ENCODE measurements at places on chromosomes 11 and 22.

DNA sequence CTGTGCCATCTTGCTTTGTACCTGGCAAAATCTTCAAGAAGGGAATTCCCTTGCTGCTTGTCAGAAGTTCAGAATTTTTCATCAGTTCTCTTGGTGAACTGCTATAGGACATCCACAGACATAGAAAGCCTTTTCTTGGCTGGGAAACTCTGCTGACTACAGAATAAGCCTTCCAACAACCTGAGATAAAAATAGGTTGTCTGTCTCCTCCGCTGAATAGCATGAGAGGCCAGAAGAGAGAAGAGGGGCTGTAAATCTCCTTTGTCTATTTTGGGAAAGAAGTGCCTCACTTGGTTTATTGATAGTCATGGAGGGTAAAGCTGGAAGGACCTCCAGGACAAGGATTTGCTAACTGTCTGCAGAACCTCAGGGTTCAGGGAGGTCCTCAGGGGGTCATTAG is 48.2 kb downstream of the C11orf91 start:
- no peaks in the 10 kb centered on the region for H3K36me3 ChIP-seq
- H3K4me3 ChIP-seq: no peak overlapping the region
- no peak for DNase-seq

GRCh38 chr11:71489311-71490043 is 36.5 kb downstream of the NADSYN1 start:
- H3K27me3 ChIP-seq: no peaks in the 10 kb centered on the region
- H3K4me3 ChIP-seq: no peak overlapping the region
- H3K4me1 ChIP-seq: no peaks in the 10 kb centered on the region
- no peak for DNase-seq
- no peak overlapping the region for H3K27ac ChIP-seq

GRCh38 chr11:125091247-125091876 is 20.1 kb downstream of the TMEM218 start:
- H3K36me3 ChIP-seq: peaks cover 6% of the 10 kb centered on the region
- no peak overlapping the region for H3K27ac ChIP-seq
- H3K4me1 ChIP-seq: peaks cover 2% of the 10 kb centered on the region

GRCh38 chr22:46262449-46263215 is 511 bp downstream of the PKDREJ start:
- H3K27ac ChIP-seq: no peak overlapping the region
- H3K36me3 ChIP-seq: no peaks in the 10 kb centered on the region
- H3K4me1 ChIP-seq: peaks cover 8% of the 10 kb centered on the region

GRCh38 chr11:1652771-1653540 is 23.4 kb downstream of the KRTAP5-5 start:
- H3K4me1 ChIP-seq: no peaks in the 10 kb centered on the region
- H3K36me3 ChIP-seq: no peaks in the 10 kb centered on the region
- no peaks in the 10 kb centered on the region for H3K27me3 ChIP-seq

- no peaks in the 10 kb centered on the region for H3K36me3 ChIP-seq
- H3K27ac ChIP-seq: no peak overlapping the region
- peaks cover 8% of the 10 kb centered on the region for H3K4me1 ChIP-seq
- peaks cover under 1% of the 10 kb centered on the region for H3K27me3 ChIP-seq
- H3K4me3 ChIP-seq: no peak overlapping the region
Observed at GRCh38 chr11:61510974-61511373, 2.4 kb downstream of the LRRC10B start.

GRCh38 chr11:49851971-49852389 is 100.2 kb upstream of the OR4C13 start:
- no peak overlapping the region for H3K4me3 ChIP-seq
- no peak for DNase-seq
- H3K27ac ChIP-seq: no peak overlapping the region
- H3K36me3 ChIP-seq: no peaks in the 10 kb centered on the region
- H3K4me1 ChIP-seq: no peaks in the 10 kb centered on the region

GRCh38 chr22:39068033-39068785 is 8.9 kb upstream of the APOBEC3G start:
- H3K4me1 ChIP-seq: no peaks in the 10 kb centered on the region
- H3K36me3 ChIP-seq: no peaks in the 10 kb centered on the region
- H3K4me3 ChIP-seq: no peak overlapping the region
- H3K27me3 ChIP-seq: no peaks in the 10 kb centered on the region
- H3K27ac ChIP-seq: no peak overlapping the region

DNA sequence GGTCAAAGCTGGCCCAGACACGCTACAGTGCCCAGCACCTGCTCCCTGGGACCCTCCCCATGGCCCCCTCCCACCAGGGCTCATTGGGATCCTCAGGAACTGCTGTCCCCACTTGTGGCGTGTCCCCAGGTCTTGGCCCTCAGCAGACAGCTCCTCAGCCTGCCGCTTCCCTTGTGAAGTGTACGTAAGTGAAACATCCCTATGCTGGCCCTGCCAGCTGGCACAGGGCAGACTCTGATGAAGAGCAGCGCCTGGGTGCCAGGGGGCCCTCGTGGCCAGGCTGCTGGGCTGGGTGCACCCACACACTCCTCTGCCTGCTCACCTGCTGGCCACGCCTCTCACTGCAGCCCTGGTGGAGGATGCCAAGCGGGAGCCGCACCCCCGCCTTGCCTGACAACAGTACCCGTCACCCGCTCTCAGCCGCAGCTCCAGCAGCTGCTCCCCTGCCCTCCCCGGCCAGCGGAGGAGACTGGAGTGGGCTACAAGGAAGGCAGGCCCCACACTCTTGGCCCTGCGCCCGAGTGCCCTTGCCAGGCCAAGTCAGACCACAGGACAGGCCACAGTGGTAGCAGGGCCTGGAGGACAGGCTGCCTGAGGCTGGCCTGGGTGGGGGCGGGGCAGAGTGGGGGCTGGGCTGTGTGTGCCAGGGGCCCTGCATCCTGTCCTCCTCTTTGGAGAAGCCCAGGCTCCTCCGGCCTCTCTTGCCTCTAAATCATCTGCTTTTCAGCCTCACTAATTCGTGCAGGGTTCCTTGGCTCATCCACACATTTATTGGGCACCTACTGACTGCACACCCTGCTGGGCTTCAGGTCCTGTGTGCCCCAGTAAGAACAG is 39.5 kb downstream of the IGF2 start:
- no peak overlapping the region for H3K4me3 ChIP-seq
- H3K36me3 ChIP-seq: no peaks in the 10 kb centered on the region
- peak; percentile 39 for DNase-seq
- H3K27me3 ChIP-seq: no peaks in the 10 kb centered on the region
- no peaks in the 10 kb centered on the region for H3K4me1 ChIP-seq
- H3K27ac ChIP-seq: no peak overlapping the region

DNA sequence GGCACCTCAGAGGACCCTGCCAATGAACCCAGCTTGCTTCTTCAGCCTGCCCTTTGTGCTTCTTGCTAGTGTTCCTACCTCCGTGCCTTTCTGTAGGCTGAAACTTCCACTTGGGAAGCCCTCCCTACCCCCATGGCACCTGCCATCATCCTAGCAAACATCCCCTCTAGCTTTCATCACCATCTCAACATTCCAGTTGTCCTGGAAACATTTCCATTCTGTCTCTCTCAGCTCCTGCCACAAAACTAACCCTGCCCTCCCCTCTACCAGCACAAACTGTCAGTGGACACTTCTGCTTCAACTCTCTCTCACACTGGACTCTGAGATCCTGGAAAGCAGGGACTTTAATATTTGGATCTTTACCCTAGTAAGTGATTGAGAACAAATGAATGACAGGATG is 525.8 kb upstream of the TENM4 start:
- no peaks in the 10 kb centered on the region for H3K27me3 ChIP-seq
- DNase-seq: no peak
- H3K27ac ChIP-seq: no peak overlapping the region

DNA sequence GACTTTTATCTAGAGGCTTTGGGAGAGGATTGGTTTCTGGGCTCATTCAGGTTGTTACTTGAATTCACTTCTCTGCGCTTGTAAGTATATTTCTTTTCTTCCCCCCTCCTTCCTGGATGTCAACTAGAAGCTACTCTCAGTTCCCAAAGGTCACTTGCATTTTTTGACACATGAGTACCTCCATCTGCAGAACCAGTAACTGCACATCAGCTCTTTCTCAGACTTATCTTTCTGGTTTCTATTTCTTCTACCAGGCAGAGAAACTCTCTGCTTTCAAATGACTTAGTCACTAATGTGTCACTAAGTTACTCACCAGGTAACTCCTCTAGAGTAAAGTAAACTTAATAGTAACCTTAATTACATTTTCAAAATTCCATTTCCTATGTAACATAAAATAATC is 773.0 kb upstream of the LUZP2 start:
- H3K36me3 ChIP-seq: no peaks in the 10 kb centered on the region
- H3K27me3 ChIP-seq: no peaks in the 10 kb centered on the region
- H3K4me3 ChIP-seq: no peak overlapping the region
- no peak for DNase-seq
- no peaks in the 10 kb centered on the region for H3K4me1 ChIP-seq
- H3K27ac ChIP-seq: no peak overlapping the region

DNA sequence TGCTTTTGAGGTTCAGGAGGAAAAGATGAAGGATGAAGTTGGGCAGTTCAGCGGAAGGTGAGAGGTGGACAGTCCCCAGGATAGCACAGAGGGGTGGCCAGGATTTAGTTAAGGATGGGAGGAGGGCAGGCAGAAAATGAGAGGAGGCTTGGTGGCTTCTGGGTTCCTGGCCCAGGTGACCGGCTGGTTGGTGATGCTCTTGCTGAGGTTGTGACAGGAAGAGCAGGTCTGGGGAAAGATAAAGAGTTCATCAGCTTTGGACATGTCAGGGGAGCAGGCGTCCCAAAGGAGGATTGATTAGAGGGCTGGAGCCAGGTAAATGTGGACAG is 27.6 kb upstream of the P2RY2 start:
- no peaks in the 10 kb centered on the region for H3K27me3 ChIP-seq
- H3K4me3 ChIP-seq: no peak overlapping the region
- H3K27ac ChIP-seq: no peak overlapping the region
- DNase-seq: no peak
- peaks cover 13% of the 10 kb centered on the region for H3K4me1 ChIP-seq

DNA sequence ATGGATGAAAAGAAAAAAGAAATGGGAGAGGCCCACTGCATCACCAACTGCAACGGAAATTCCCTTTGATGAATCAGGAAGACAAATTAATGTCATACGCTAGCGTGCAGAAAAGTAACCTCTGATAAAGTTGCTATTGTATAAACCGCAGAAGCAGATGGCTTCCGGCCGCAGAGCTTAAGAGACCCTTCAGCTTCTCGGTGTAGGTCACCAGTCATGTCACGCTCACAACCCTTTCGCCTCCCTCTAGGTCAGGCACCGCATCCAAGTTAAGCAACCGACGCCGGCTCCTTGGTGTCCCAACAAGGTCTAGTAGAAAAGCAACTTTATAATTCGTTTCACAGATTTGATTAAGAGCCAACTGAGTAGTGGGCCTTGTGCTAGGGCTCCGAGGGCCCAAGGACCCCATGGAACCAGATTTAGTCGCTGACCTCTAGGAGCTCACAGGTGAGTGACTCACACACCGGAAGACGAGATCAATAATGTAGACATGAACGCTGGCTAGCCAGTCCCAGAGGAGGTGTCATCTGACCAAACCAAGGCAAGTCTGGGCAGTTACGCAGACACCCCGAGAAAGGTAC is 1.2 kb upstream of the ZFP91 start:
- H3K4me3 ChIP-seq: peak overlapping the region; percentile 97
- peak overlapping the region; percentile 98 for H3K27ac ChIP-seq
- H3K27me3 ChIP-seq: no peaks in the 10 kb centered on the region
- H3K36me3 ChIP-seq: no peaks in the 10 kb centered on the region

DNA sequence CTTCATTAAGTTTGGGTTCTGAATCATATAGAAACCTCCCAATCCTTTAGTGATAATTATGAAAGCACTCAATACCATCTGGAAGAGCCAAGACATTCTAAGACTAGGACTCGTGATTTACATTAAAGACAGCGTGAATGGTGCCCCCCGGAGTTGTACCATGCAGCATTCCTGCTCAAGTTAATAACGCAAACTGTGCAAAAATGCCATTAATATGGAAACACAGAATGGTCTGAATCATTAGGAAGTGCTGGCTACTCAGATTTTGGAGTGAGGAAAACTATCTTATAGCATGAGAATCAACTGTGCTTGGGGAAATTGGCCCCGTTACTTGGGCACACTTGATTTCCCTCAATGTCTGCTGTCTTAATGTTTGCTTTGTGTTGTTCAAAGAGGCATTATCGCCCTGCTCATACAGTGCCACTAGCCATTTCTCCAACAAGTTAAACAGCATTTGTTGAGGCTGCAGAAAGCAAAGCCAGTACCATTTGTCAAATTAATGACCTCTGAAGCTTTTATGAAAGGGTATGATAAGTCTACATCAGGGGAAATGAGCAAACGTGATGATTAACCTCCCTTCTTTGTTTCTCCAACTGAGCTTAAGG is 18.5 kb upstream of the TPH1 start:
- H3K4me1 ChIP-seq: no peaks in the 10 kb centered on the region
- no peaks in the 10 kb centered on the region for H3K36me3 ChIP-seq
- no peak overlapping the region for H3K4me3 ChIP-seq
- H3K27ac ChIP-seq: no peak overlapping the region
- no peak for DNase-seq
- no peaks in the 10 kb centered on the region for H3K27me3 ChIP-seq

DNA sequence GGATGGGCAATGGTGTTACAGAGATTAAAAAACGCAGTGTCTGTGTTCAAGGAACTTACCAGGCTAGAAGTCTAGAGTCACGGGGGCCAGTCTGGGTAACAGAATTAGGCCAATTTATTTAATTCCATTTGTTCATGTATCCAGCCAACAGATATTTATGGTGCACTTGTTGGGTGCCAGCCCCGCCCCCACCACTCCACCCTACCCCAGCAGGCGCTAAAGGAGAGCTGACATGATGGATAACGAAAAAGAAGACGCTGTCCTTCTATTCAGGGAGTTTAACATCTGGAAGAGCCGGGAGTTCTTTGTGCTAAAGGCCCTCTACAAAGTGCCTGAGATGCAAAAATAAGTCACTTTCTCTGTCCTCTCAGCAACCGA is 1.1 kb upstream of the BMAL1 start:
- H3K27me3 ChIP-seq: no peaks in the 10 kb centered on the region
- H3K4me1 ChIP-seq: peaks cover 3% of the 10 kb centered on the region
- no peak for DNase-seq
- no peaks in the 10 kb centered on the region for H3K36me3 ChIP-seq

GRCh38 chr11:121334973-121335710 is 42.6 kb downstream of the SC5D start:
- no peaks in the 10 kb centered on the region for H3K36me3 ChIP-seq
- H3K27ac ChIP-seq: no peak overlapping the region
- no peak overlapping the region for H3K4me3 ChIP-seq
- no peak for DNase-seq

- no peaks in the 10 kb centered on the region for H3K27me3 ChIP-seq
- no peak for DNase-seq
- H3K4me3 ChIP-seq: no peak overlapping the region
- no peaks in the 10 kb centered on the region for H3K4me1 ChIP-seq
- no peaks in the 10 kb centered on the region for H3K36me3 ChIP-seq
Observed at GRCh38 chr11:20631519-20632168, 32.2 kb downstream of the SLC6A5 start.

- peaks cover 8% of the 10 kb centered on the region for H3K4me1 ChIP-seq
- H3K27ac ChIP-seq: no peak overlapping the region
- no peaks in the 10 kb centered on the region for H3K36me3 ChIP-seq
- H3K27me3 ChIP-seq: no peaks in the 10 kb centered on the region
Observed at GRCh38 chr11:128528294-128528693, 59.1 kb downstream of the ETS1 start.

Measured in ascending aorta (tissue), 2 donors.